ENCODE measurements at places on chromosomes 12 and 14.

DNA sequence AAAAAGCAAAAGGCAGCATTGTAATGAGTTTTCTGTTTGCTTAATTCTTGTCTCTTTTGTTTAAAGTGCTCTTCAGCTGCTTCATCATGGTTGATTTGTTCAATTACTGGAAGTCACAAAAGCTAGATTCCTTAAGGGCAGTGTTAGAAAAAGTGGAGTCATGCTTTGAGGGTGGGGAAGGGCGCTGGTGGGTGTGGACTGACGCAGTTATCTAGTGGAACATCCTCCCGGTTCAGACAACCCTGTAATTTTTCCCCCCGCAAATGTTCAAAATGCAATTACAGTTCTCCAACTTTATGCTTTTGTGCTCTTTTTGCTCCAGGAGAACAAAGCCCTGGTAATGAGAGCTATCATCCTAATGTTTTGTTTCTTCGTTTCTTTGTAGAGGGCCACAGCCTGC is 2.1 kb downstream of the AKAP6 start:
- no peak for DNase-seq

DNA sequence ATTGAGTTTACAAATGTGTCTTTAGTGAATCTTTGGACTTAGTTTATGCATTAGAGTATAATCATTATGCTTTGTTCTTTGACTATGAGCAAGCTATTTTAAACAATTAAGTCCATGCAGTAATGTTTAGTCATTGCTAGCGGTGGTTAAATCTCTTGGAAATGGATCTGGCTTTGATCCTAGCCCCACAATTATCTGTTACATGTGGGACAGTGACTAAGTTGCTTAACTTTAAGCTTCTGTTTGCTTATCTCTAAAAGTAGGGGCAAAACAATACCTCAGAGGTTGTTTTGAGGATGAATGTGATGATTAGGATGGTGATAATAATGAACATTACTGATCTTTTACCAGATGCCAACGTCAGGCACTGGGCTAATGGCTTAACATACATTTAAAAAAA is 124.2 kb downstream of the NPAS3 start:
- DNase-seq: no peak

DNA sequence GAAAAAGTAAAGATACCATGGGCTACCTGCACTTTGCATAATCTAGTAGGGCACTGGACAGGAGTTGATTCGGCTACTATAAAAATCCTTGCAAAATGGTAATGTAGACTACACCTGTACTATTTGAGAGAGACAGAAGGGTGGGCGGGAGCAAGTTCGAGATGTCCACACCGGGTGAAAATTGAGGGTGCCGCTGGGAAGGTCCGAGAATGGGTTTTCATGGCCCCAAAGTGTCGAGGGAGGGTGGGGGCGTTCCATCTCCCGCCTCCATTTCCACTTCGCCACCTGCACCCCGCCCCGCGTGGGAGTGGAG is 648 bp downstream of the SNX6 start:
- DNase-seq: no peak

DNA sequence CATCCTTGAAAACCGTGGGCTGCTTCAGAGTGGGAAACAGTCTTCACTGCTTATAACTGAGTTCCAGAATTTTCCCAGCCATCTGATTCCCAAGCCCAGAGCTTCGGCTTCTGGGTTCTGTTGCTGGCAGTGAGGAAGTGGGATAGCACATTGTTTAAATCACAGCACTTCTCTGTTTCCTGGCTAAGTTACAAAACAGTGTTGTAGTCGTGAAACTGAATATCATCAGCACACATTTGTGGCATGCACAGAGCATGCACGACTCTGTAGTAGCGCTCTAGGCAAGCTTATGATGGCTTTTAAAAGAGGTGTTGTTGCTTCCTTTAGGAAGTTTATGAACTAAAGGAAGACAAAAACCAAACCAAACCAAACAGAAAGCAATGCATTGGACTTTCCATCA is 1005.5 kb downstream of the NRXN3 start:
- DNase-seq: no peak

DNA sequence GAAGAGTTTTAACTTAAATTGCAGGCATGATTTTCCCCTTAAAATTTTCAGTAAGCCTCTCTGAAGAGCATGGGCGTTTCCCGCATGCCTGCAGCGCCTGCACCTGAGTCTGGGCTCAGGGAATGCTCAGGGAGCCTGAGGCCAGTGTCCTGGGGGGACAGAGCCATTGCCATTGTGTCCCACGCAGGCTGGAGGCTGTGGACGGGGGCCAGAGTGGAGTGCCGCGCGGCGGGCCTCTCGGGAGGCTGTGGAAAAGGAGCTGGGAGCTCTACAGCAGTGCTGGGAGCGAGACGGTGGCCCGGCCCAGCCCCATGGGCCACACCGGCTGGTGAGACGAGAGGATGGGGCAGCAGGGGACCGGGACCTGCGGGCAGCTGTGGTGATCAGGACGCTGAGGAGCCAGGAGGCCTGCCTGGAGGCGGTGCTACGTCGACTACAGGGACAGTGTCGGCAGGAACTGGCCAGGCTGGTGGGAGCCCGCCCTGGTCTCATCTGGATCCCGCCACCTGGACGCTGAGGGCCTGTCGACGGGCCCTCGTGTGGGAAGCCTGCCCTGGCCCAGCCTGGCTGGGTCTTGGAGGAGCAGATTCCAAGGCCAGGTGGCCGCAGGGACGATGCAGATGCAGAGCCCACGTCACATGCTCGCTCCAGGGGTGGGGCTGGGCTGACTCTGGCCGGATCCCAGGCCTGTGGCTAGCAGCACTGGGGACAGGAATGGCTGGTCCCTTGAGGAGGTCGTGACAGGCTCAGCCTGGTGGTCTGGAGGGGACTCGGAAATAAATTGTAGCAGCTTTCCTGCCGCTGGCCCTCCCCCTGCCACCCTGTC is 7.6 kb downstream of the TEDC1 start:
- DNase-seq: no peak

DNA sequence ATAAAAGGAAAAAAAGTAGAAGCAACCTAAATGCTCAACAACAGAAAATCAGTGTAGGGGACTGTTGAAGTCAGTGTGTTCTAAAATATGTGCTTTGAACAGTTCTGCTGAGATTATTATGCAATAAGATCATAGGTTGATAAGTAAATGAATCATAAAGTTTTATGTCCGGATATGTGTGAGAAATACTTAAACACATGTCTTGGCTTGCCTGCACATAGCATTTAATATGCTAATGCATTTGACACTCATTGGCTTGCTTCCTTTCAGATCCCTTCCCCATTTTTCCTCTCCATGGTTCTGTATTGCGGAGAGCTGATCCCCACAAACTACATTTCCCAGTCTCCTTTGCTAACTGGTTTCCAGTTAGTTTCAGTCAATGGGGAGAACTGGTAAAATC is 573.8 kb upstream of the TBX3 start:
- no peak for DNase-seq

GRCh38 chr12:67601126-67601525 is 47.4 kb upstream of the DYRK2 start:
- no peak for DNase-seq

DNA sequence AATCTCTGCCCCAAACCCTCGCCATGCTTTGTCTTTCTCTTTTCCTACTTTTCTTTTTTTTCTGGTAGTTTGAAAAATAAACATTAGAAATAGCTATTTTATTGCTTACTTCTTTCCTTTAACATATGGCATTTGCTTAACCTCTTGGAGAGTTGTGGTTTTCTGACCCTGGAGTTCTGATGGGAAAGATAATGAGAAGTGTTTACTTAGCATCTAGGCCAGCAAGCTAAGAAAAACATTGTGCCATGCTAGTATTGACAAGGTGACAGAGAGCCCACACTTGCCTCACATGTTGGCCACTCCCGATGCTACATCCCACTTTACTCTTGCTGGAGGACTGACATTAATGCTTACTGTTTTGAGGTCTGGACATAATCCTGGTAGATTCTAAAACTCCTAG is 886.2 kb downstream of the DIO2 start:
- no peak for DNase-seq

GRCh38 chr12:401235-402028 is at the start of gene CCDC77:
CCDC77 (plus strand) TSS chr12:401644; CDS start chr12:409384, 7,740 bp downstream.
- peak; percentile 77 for DNase-seq

- no peak for DNase-seq
These were observed 123.3 kb downstream of the SSPN start for GRCh38 chr12:26318661-26319068.

DNA sequence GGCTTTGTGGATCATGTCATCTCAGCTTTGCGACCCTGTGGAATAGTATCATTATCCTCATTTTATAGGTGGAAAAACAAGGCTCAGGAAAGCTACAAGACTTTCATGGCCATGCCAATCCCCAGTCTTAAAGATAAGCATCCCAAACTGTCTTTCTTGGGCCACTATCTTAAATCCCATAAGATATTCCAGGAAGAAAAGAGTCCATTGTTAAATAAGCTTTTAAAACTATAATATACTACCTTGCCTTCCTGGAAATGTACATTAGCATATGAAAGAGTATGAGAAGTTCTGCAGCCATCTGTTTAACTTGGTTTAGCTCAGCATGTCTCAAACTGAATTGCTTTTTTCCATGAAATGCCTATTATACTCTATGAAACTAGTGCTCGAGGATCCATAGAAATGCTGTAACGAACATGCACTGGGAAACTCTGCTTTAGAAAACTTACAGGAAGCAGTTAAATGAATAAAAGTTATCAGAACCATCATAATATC is 77.1 kb downstream of the B4GALNT3 start:
- DNase-seq: no peak

GRCh38 chr14:59677771-59678231 is 101.2 kb upstream of the CCDC175 start:
- DNase-seq: no peak

DNA sequence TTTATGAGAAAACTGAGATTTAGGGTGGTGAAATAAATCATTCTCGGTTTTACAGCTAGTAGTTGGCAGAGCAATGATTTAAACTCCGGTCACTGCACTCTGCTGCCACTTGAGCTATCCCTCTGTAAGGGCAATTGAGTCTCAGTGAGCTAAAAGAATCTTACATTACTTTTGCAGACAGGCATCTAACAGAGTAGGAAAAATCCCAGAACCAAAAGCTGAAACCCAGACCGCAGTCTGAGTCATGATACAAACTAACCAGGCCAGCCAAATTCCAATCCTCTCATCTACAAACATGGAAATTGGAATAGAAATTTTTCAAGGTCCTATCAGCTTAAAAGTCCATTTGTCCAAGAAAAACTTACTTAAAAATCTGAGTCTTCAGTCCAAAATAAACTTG is 73.7 kb downstream of the ANKS1B start:
- no peak for DNase-seq

GRCh38 chr14:57383125-57383745 is 7.2 kb upstream of the NAA30 start:
- DNase-seq: no peak

- DNase-seq: no peak
These were observed 279.3 kb upstream of the DDHD1 start for GRCh38 chr14:53432378-53432802.

GRCh38 chr14:100575266-100575995 is 11.8 kb downstream of the BEGAIN start:
- DNase-seq: no peak

DNA sequence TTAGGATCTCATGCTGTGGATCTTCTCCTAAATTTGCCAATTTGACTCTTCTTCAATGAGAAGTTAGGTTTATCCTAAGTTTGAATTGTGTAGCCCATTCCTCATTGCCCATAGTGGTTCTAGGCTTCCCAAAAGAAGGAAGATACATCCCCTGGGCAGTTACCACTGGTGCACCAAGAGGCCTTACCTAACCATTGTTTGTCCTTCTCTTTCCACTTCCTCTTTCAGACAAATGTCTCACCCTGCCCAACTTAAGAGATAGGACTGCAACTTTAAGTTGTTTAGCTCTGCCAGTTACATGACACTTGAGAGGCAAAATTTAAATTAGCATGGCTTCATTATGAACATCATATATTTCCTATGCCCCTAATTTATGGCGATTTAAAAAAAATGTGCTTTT is 9.4 kb upstream of the KCNH3 start:
- no peak for DNase-seq

GRCh38 chr14:79293482-79294177 is 917.7 kb downstream of the DIO2 start:
- DNase-seq: no peak

GRCh38 chr12:10563002-10563401 is 50.4 kb downstream of the MAGOHB start:
- DNase-seq: no peak

DNA sequence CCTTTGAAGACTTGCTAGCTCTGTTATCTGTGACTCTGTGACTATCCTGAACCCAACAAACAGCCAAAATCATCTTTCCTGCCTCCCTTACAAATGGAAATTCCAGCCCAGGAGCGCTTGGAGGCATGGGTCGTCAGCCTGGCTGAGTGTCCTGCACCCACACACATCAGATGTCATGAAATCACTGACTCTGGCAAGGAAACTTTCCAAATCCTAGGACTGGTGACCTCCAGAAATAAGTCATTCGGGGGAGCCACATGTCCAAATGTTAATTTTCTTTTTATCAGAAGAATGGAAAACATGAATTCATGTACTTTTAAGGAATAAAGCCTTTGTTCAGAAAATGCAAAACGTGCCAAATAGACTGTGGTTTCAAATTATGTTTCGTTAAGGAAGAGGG is 96.3 kb upstream of the EVL start:
- no peak for DNase-seq

- no peak for DNase-seq
These were observed 7.0 kb downstream of the ETNK1 start for GRCh38 chr12:22631863-22632463.

DNA sequence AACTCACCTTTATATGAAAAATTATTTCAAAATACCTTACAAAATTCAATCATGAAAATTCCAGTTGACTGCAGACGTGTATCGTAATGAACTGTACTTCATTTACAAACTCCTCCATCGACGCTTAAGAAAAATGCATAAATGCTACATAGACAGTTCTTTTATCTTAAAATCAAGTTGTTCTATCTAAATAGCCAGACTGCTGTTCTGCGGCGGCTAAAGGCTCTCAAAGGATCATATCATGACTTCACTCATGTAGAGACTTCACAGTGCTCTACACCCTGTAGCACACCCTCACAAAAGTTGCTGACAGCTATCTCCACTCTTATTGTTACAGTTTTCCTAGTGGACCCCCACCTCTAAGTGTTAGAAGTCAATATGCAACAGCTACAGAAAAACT is 5.2 kb downstream of the KRAS start:
- DNase-seq: no peak

DNA sequence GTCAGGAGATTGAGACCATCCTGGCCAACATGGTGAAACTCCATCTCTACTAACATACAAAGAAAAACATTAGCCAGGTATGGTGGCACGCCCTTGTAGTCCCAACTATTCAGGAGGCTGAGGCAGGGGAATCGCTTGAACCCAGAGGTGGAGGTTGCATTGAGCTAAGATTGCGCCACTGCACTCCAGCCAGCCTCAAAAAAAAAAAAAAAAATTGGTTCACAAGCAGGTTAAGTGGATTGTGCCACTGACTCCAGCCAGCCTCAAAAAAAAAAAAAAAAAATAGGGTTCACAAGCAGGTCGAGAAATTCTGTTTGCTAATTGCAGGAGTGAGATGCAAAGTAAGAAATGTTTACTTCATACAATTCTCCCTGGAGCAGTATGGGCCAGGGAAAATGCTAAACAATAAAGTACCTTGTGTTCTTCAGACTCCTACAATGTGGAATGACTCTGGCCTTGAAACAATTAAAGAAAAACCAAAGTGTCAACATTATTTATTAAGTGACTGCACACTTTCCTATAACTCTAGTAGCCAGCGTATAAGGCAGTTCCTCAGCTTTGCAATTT is 6.1 kb downstream of the EDDM3B start:
- no peak for DNase-seq

All from stimulated activated CD8-positive, alpha-beta memory T cell treated with anti-CD3 and anti-CD28 coated beads, Interleukin-4, amount 100 ng/mL, for 4 hours (primary cell).